ENCODE measurements at places on chromosomes 4 and X.

DNA sequence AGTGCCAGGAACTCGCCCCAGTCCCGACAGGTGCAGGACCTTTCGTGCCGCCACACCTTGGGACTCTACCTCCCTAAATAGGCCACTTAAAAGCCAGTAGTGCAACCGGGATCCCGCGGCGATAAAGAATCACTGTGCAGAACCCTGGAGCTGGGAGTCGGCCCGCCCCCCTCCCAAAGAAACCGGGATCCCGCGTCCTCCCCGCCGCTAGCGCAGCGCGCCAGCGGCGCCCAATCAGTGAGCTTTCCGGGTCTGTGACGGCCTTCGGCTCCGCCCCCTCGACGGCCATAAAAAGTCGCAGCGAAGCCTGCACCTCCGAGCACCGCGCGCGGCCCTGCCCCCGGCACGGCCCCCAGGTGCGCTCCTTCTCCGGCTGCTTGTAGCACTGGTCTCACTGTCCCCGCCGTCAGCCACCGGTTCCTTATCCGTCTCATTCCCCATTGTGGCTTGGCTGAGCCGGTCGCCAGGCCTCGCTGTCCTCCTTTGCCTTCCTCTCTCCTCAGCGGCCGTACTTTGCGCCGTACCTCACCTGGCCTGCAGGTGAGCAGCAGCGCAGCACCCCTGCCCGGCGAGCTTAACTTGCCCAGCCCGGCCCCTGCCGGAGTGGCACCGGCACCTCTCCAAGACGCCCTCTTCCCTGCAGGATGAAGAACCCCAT lies at the start of gene LRAT:
Gene LRAT (plus strand): TSS at position 318 of the 658 bp plus-strand sequence. CDS start 327 bp downstream, at position 645.
- peak; percentile 9 for DNase-seq

DNA sequence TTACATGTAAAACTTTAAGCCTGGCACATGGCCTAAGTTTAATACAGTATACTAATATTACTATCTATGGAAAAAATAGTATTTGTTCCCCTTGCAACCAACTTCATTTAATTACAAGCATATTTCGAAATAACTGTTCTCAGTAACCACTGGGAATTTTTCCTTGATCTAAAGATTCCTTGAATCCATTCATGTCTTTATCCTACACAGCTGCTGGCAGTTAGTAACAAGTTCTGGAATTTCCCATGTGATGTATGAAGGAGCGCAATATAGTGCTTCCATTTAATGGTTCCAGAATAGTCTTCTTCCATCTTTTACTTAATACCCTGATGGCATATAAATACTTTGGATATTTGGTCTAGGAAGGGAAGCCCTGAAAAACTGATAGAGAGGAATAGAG lies 136.5 kb downstream of the AASDH start:
- DNase-seq = no peak

- no peak for DNase-seq
Measured at GRCh38 chrX:51824061-51824460, 69.4 kb upstream of the MAGED1 start.

DNA sequence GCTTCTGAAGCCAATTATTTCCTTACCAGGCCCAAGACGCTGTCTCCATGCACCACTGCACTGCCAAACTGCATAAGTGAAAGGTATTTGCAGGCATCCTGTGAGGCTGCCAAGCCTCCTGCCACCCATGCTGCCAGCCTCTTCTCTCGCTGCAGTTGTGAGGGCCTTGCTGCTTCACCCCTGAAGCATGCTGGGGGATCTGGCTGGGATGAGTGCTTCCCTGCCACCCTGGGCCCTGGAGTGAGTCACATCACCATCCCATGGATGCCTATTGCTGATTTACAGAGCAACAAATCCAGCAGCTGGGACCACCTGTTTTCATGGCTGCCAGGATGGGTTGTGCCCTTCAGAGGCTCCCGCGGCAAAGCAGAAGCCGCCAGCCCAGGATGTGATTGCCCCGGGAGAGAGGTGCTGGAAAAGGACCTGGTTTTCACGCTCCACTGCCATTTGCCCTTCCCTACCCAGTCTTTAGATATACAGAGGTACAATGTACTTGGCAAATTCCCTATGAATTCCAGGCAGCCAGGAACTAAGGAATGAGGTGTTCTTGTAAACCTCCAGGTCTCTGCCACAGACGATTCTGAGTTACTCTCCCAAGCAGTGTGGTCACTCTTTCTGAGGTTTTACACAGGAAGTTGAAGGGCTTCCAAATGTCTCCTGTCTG lies 41.5 kb upstream of the PTCHD1 start:
- DNase-seq = peak; percentile 0

DNA sequence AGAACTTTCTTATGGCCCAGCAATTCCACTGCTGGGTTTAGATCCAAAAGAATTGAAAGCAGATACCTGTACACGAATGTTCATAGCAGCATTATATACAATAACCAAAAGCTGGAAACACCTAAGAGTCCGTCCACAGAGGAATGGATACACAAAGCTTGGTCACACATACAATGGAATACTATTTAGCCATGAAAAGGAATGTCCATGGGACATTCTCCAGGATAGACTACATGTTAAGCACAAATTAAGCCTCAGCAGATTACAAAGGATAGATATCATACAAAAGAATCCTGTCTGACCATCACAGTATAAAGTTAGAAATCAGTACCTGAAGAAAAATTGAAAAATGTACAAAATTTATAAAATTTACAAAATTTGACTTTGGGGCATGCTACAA lies 12.7 kb upstream of the MAEA start:
- no peak for DNase-seq

GRCh38 chrX:148542481-148543255 lies 42.3 kb downstream of the AFF2 start:
- no peak for DNase-seq

DNA sequence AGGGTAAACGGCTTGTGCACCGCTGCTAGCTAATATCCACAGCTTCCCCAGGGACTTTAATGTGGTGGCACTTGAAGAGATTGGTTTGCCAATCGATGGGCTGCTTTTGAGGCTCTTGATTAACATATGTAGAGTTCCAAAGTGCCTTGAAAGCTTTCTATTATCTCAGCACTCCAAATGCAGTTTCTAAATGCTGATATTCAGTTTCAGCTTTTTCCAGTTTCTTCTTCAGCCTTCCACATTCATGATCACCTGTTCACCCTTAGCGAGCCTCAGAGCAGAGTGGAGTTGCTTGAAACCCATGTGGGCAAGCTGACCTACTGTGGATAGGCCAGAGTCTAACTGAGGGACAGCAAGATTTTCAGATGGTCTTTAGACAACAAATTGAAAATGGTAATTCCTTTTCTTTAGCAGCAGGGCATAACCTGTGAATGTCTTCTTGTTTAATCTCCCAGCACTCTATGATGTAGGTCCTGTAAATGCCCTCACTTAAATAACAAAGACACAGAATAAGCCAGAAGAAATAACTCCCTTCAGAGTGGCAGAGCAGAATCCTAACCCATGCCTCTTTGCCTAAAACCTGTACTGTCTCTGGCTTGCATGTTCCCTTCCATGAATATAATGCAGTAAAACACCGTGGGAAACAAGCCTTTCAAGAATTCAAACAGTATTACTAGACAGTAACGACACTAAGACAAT lies 99.8 kb downstream of the TSPAN5 start:
- no peak for DNase-seq

DNA sequence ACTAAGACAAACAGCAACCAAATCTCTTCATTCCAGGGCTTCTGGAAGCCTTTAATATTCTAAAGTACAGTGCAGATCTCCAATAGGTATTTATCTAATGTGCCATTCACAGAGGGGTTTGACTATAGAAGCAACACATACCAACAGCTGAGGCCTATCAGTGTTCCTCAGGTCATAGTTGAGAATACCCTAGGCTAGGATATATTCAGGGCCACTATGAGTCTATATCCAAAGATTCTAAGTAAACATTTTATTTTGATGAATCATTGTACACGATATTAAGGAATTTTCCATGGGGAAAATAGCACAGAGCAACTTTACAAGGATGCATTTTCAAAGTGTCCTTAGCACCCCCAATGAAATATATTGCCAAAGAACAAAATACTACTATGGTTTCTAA lies 9.7 kb downstream of the SMIM10 start:
- no peak for DNase-seq

GRCh38 chr4:37705571-37705970 lies 19.4 kb upstream of the RELL1 start:
- DNase-seq = no peak

GRCh38 chr4:98851806-98852205 lies 77.1 kb downstream of the EIF4E start:
- no peak for DNase-seq

DNA sequence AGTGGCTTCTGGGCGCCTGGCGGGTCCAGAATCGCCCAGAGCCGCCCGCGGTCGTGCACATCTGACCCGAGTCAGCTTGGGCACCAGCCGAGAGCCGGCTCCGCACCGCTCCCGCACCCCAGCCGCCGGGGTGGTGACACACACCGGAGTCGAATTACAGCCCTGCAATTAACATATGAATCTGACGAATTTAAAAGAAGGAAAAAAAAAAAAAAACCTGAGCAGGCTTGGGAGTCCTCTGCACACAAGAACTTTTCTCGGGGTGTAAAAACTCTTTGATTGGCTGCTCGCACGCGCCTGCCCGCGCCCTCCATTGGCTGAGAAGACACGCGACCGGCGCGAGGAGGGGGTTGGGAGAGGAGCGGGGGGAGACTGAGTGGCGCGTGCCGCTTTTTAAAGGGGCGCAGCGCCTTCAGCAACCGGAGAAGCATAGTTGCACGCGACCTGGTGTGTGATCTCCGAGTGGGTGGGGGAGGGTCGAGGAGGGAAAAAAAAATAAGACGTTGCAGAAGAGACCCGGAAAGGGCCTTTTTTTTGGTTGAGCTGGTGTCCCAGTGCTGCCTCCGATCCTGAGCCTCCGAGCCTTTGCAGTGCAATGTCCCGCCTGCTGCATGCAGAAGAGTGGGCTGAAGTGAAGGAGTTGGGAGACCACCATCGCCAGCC lies at the start of gene ATOH1:
Gene ATOH1 (plus strand): TSS at position 422 of the 663 bp plus-strand sequence. CDS start 174 bp downstream, at position 596.
- peak; percentile 39 for DNase-seq
